Muscle of leg (tissue), 16 donors: ENCODE measurements at places on chromosomes 2 and 18.

GRCh38 chr2:46181789-46182530 lies 115.2 kb upstream of the EPAS1 start:
- no peak overlapping the region for H3K27ac ChIP-seq
- DNase-seq, result no peak
- H3K36me3 ChIP-seq, result no peaks in the 10 kb centered on the region
- no peak overlapping the region for H3K4me3 ChIP-seq
- H3K4me1 ChIP-seq, result peaks cover 7% of the 10 kb centered on the region

- no peak for DNase-seq
- H3K4me3 ChIP-seq, result no peak overlapping the region
- peaks cover 43% of the 10 kb centered on the region for H3K27me3 ChIP-seq
- no peaks in the 10 kb centered on the region for H3K36me3 ChIP-seq
- no peak overlapping the region for H3K27ac ChIP-seq
Observed at GRCh38 chr2:218849721-218850120, 9.9 kb upstream of the WNT6 start.

GRCh38 chr2:5035057-5035488 lies 657.1 kb upstream of the SOX11 start:
- H3K27ac ChIP-seq, result no peak overlapping the region
- no peak overlapping the region for H3K4me3 ChIP-seq
- no peaks in the 10 kb centered on the region for H3K27me3 ChIP-seq
- peaks cover 4% of the 10 kb centered on the region for H3K4me1 ChIP-seq

DNA sequence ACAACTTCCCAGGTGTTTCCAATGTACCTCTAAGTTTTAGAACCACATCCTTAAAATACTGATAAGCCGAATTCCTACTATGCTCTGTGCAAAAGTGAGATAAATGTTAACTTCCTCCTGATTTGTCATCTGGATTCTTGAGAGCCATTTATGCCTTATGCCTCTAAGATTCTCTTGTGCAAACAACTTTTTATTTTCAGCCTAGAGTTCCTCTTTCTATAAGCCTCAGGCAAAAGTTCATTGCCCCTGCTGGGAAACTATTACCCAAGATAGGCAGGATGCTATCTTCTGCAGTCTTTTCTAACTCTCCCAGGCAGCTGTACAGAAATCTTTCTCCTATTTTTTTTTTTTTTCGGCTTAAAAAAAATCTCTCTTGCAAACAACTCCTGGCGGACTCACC lies 216.1 kb downstream of the KCNJ3 start:
- no peak overlapping the region for H3K27ac ChIP-seq
- H3K27me3 ChIP-seq, result no peaks in the 10 kb centered on the region
- no peak overlapping the region for H3K4me3 ChIP-seq

DNA sequence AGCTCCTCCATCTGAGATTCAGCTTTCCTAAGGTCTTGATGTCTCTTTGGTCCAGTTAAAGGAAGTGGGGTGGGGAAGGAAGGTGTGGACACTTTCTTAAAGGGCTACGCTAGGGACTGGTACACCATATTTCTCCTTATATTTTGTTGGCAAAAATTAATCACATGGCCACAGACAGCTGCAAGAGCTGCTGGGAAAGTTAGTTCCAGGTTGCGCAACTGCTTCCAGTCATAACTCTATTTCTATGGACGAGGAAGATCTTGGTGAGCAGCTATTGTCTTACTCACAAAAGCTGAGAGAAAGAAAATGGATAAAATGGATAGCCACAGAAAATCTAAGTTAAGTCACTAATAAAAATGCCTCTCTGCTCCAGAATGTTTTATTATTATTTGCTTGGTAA lies 60.7 kb upstream of the PPM1B start:
- no peak for DNase-seq
- H3K27me3 ChIP-seq, result no peaks in the 10 kb centered on the region
- H3K4me3 ChIP-seq, result no peak overlapping the region
- no peaks in the 10 kb centered on the region for H3K36me3 ChIP-seq
- no peak overlapping the region for H3K27ac ChIP-seq

- H3K4me3 ChIP-seq, result no peak overlapping the region
- peaks cover 16% of the 10 kb centered on the region for H3K4me1 ChIP-seq
- no peaks in the 10 kb centered on the region for H3K27me3 ChIP-seq
- no peak overlapping the region for H3K27ac ChIP-seq
Observed at GRCh38 chr2:201938156-201938775, 95.4 kb upstream of the FZD7 start.

DNA sequence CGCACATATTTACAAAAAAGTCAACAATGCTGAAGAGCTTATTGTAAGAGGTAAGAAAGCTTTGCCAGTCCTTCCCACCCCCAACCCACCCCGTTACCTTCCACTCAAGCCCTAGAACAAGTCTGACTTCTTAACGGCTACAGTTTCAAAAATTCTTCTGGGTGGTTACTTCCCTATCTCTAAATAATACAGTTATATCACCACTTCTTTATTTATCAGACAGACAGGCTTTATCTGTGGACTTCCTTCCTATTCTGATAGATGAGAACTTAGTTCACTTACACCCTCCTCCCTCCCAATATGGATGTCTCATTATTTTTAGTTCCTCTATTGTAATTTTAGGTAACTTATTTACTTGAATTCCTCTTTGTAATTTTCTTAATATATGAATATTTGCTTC lies 26.7 kb upstream of the ACTR3 start:
- no peaks in the 10 kb centered on the region for H3K4me1 ChIP-seq
- H3K4me3 ChIP-seq, result no peak overlapping the region
- H3K27me3 ChIP-seq, result no peaks in the 10 kb centered on the region
- H3K36me3 ChIP-seq, result no peaks in the 10 kb centered on the region
- no peak overlapping the region for H3K27ac ChIP-seq

- H3K4me1 ChIP-seq, result peaks cover 81% of the 10 kb centered on the region
- H3K36me3 ChIP-seq, result no peaks in the 10 kb centered on the region
- H3K27ac ChIP-seq, result no peak overlapping the region
- no peak for DNase-seq
- H3K27me3 ChIP-seq, result no peaks in the 10 kb centered on the region
Observed at GRCh38 chr2:43128559-43128955, 97.8 kb downstream of the ZFP36L2 start.

DNA sequence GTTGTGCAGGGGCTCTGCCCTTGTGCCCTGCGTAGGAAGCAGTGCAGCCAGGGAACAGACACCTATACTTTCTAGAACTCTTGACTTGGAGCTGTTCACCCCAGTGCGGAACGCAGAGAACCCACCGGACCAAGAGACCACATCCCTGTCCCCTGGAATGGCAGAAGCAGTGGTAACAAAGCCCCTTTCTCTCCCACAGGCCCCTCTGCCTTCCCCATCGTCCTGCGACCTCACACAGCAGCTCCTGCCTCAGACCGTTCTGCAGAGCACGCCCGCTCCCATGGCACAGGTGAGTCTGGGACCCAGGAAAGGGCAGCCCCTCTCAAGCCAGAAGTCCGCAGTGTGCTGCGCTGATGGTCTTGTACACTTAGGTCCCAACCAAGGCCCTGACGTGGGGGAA lies 24.6 kb upstream of the RPL31 start:
- DNase-seq, result no peak
- peak overlapping the region; percentile 15 for H3K27ac ChIP-seq
- H3K4me1 ChIP-seq, result peaks cover 20% of the 10 kb centered on the region
- H3K27me3 ChIP-seq, result no peaks in the 10 kb centered on the region
- H3K4me3 ChIP-seq, result no peak overlapping the region

DNA sequence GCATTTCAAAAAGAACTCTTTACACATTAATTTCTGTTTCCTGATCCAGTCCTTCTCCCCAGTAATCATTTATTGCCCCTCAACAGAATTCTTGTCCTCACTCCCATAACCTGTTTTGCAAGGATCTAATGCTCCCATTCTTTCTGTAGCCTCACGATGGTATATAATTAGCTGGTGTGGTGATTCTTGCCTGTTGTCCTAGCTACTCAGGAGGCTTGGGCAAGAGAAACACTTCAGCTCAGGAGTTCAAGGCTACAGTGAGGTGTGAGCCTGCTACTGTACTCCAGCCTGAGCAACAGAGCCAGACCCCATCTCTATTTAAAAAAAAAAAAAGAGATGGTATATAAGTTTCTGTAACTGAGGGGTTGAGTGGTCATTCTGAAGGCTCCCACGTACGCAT lies 7.7 kb upstream of the TRAPPC8 start:
- DNase-seq, result no peak
- H3K27me3 ChIP-seq, result no peaks in the 10 kb centered on the region
- no peak overlapping the region for H3K4me3 ChIP-seq
- no peaks in the 10 kb centered on the region for H3K36me3 ChIP-seq
- H3K27ac ChIP-seq, result no peak overlapping the region

DNA sequence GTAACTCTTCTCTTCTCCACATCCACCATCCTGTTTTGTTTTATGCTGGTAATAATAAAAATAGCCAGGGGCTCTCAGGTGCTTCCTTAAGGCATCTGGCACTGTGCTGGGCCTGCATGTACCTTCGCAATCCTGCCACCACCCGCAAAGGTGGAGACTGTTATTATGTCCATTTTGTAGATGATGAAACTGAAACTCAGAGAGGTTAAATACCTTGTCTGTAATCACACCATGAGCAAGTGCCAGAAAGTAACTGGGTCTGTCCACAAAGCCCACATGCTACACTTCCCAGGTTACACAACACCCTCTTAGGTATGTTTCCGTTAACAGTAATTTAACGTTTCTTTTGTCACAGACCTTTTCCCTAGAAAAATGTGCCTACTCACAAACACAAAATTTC lies 27.0 kb downstream of the NRP2 start:
- no peak overlapping the region for H3K27ac ChIP-seq
- peaks cover 33% of the 10 kb centered on the region for H3K4me1 ChIP-seq
- H3K36me3 ChIP-seq, result peaks cover 2% of the 10 kb centered on the region

- no peaks in the 10 kb centered on the region for H3K36me3 ChIP-seq
- no peak overlapping the region for H3K4me3 ChIP-seq
- no peak overlapping the region for H3K27ac ChIP-seq
- DNase-seq, result no peak
- no peaks in the 10 kb centered on the region for H3K27me3 ChIP-seq
Observed at GRCh38 chr2:15127876-15128275, 433.3 kb downstream of the NBAS start.

DNA sequence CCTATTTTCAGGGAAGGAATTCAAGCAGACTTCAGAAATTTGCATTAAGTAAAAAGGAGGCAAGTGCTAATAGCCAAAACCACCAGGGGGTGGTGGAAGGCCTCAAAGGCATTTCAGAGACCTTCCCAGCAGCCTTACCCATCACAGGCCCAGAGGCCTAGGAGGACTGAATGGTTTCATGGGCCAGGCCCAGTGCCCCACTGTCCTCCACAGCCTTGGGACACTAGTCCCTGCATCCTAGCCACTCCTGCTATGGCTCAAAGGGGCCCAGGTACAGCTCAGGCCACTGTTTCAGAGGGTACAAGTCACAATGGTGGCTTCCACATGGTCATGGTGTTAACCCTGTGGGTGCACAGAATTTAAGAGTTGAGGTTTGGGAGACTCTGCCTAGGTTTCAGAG lies 58.6 kb upstream of the CHAC2 start:
- no peak for DNase-seq
- no peak overlapping the region for H3K4me3 ChIP-seq
- H3K36me3 ChIP-seq, result peaks cover 36% of the 10 kb centered on the region
- H3K4me1 ChIP-seq, result no peaks in the 10 kb centered on the region

DNA sequence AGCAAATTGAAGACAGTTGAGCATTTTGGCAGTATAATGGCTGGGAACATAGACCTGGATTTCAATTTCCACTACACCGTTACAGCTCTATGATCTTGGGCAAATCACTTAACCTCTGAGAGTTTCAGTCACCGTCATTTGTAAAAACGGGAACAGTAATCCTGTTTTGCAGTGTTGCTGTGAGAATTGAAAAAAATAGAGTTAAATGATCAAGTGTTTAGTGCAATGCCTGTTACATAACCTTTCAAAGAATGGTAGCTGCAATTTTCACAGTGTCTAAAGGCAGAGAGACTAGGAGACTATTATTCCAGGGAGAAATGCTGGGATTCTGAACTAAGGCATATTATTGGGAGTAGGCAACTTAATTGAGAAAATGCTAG lies 2.0 kb downstream of the AGPS start:
- no peak for DNase-seq
- no peaks in the 10 kb centered on the region for H3K36me3 ChIP-seq
- peaks cover 5% of the 10 kb centered on the region for H3K4me1 ChIP-seq
